ENCODE measurements at places on chromosomes 4 and X.

DNA sequence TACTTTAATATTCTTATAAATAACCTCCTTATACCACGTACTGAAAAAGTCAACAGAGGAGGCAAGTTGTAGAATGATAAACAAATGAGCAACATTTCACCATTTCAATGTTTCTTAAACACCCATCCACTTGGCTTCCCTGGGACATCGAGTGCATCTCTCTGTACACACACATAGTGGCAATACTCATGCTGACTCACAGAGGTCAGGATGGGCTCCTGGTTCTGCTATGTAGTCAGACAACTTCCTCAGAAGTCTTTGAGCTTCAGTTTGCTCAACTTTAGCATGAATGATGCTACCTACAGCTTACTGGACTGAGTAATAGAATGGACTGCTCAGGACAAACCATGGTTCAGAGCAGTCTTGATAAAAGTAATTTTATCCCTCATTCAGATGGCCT lies 56.9 kb downstream of the MAD2L1 start:
- no peak for DNase-seq

DNA sequence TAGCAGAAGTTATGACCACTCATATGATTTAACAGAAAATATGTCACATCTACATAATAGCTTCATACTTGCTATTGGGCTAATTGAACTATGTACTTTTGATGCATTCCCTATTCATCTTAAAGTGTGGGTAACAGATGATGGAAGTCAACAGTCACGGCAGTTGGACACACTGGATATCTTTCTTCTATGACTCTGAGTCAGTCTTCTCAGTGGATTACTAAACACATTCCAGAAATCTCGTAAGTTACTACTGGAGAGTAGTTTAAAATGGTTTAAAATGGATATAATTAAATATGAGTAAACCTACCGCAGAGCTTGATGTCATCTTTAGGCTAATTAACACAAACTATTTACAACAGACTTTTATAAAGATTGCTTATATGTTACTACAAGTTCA lies 30.1 kb upstream of the CFAP299 start:
- DNase-seq: no peak

- no peak for DNase-seq
These were observed 143.3 kb upstream of the KCNIP4 start for GRCh38 chr4:22091906-22092305.

GRCh38 chr4:52317361-52317879 lies 266.3 kb downstream of the SPATA18 start:
- no peak for DNase-seq

- no peak for DNase-seq
These were observed 72.6 kb upstream of the PTPN13 start for GRCh38 chr4:86521373-86521969.

- no peak for DNase-seq
These were observed 43.1 kb downstream of the ZGRF1 start for GRCh38 chr4:112593438-112594133.

DNA sequence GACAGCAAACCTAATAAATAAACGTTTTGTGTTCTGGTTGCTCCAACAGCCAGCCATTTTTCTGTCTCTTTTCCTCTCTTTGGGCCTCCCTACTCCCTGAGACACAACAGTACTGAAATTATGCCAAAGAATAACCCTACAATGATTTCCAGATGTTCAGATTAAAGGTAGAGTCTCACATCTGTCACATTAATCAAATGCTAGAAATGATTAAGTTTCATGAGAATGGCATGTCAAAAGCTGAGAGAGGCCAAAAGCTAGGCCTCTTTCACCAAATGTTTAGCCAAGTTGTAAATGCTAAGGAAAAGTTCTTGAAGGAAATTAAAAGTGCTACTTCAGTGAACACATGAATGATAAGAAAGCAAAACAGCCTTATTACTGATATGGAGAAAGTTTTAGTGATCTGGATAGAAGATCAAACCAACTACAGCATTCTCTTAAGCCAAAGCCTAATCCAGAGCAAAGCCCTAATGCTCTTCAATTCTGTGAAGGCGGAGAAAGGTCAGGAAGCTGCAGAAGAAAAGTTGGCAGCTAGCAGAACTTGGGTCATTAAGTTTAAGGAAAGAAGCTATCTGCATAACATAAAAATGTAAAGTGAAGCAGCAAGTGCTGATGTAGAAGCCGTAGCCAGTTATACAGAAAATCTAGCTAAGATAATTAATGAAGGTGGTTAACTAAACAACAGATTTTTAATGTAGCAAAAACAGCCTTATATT lies 182.1 kb upstream of the NUDT6 start:
- DNase-seq: no peak

DNA sequence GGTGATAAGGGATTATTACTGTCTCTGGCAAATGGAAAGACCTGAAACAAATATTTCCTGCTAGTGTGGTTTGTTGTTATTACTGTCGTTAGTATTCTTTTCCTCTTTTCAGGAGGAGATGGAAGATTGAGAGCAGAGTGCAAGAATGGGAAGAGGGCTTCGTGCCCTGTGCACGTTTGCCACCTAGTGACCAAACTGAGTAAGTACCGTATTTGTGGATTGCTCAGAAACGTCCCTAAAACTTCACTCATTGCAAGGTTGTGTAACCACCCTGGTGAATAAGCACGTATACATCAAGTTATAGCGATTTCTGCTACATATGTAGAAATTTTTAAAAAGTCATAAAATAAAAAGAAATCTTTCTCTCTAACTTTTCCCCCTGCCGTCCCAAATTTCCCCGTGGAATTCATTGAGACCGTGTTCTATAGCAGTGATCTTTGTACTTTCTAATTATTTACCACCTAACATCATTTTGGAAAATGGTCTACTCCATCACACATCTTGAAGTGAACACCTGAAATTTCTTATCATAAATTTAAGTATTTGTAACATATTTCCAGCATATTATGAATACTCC lies 24.3 kb downstream of the LINC00632 start:
- no peak for DNase-seq

GRCh38 chrX:107710617-107711391 lies 64.8 kb downstream of the TSC22D3 start:
- peak; percentile 16 for DNase-seq

- DNase-seq: no peak
These were observed 29.1 kb downstream of the SPARCL1 start for GRCh38 chr4:87500092-87500462.

GRCh38 chr4:177051473-177052060 lies 258.1 kb upstream of the NEIL3 start:
- no peak for DNase-seq

GRCh38 chrX:49701323-49701722 lies 5.5 kb upstream of the PAGE1 start:
- no peak for DNase-seq

GRCh38 chrX:10582215-10582733 lies 38.1 kb downstream of the MID1 start:
- DNase-seq: no peak

- no peak for DNase-seq
These were observed 43.7 kb downstream of the DDX60 start for GRCh38 chr4:168274871-168275270.

GRCh38 chr4:24453951-24454350 lies 130.4 kb downstream of the DHX15 start:
- DNase-seq: no peak

- DNase-seq: no peak
These were observed 23.7 kb upstream of the LRAT start for GRCh38 chr4:154720123-154720522.

- no peak for DNase-seq
These were observed 326.6 kb upstream of the ATOH1 start for GRCh38 chr4:93501946-93502345.

GRCh38 chrX:120453985-120454384 lies 15.1 kb downstream of the LAMP2 start:
- no peak for DNase-seq

DNA sequence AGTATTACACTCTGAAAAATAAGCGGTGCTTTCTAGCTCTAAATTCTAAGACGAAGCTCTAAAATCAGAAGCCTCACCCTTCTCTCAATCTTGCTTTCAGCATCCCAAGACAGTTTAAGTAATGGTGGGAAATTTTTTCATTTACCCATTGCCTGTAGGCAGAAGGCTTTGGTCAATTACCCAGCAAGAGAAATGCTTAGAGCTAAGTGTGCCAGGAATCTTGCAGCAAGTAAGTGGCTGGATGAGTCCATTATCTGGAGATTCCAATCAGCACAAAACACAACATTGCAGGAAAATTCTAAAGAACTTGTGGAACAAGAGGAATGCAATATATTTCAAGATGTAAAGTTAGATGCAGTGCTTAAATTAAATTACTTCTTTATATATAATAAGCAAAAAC lies 28.4 kb downstream of the USP26 start:
- no peak for DNase-seq

- DNase-seq: no peak
These were observed 48.6 kb downstream of the BMPR1B start for GRCh38 chr4:94806376-94806775.

- DNase-seq: no peak
These were observed 61.2 kb upstream of the HMX1 start for GRCh38 chr4:8932884-8933283.

DNA sequence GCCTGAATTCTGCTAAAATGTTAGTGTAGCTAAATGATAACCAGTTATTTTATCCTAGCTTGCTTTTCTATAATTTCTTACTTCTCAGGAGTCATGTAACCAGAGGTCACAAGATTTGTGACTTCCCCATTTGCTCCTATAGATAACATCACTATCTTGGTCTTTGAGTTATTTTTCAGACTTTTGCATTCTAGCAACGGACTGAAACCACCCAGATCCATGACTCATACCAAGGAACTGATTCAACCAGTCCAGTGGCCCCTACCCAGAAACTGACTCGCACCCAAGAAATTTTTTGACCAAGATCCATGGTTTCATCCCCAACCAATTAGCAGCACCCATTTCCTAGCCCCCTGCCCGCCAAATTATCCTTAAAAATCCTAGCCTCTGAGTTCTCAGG lies 50.0 kb downstream of the IQCM start:
- DNase-seq: no peak

GRCh38 chr4:6617246-6617645 lies 23.2 kb upstream of the MRFAP1 start:
- DNase-seq: no peak

DNA sequence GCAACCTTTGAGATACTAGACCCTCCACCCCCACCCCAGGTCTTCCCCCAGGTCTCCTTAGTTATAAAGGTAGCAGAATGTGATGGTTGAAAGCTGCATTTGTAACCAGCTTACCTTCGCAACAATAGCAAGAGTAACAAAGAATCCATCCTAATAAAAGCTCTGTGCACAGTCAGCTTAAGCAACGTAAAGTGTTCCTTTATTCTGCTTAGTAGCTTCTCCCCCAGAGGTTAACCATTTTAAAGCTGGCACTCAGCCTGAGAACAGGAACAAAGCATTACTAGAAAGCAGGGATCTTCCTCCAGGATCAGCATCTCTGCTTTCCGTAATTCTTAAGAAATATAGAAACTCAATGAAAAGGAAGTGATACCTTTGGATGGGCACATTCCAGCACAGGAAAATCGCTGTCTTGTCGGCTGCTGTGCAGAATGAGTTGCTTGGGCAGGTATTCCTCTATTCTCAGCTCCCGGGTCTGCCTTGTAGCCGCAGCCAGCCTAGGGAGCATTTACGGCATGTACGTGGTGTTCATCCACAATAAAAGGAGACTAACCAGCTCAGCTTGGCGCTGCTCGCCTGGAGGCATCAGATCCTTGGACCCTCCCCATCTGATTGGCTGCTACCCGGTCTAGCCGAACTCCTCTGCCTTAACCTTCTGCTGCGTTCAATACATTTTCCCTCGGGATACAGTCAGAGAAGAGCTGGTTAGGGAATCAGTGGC lies 113.0 kb upstream of the TLR3 start:
- DNase-seq: no peak

GRCh38 chr4:83323136-83323535 lies 11.5 kb downstream of the HPSE start:
- DNase-seq: no peak

GRCh38 chrX:36961590-36961989 lies 46.6 kb upstream of the FAM47C start:
- DNase-seq: no peak

GRCh38 chr4:86416081-86416480 lies 56.2 kb upstream of the MAPK10 start:
- DNase-seq: no peak

DNA sequence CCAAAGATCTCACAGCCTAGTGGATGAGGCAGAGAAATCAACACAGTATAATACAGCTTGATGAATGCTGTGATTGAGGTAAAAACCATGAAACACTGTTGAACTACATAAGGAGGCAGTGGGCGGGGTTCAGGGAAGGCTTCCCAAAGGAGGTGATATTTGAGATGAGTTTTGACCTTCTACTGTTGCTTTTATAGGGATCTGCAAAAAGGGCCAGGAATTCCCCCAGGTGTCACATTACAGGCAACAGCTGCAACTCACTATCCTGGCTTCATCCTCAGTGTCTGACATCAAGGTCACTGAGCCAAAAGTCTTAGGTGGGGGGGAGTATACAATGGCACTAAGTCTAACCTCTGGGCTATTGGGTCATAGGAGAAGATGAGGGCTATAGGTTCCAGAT lies 185.7 kb upstream of the NRK start:
- no peak for DNase-seq

DNA sequence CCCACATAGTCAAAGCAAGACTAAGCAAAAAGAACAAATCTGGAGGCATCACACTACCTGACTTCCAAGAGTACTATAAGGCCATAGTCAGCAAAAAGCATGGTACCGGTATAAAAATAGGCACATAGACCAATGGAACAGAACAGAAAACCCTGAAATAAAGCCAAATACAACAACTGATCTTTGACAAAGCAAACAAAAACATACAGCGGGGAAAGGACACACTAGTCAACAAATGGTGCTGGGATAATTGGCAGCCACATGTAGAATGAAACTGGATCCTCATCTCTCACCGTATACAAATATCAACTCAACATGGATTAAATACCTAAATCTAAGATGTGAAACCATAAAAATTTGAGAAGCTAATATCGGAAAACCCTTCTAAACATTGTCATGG lies 819.3 kb upstream of the FRG1 start:
- DNase-seq: no peak

DNA sequence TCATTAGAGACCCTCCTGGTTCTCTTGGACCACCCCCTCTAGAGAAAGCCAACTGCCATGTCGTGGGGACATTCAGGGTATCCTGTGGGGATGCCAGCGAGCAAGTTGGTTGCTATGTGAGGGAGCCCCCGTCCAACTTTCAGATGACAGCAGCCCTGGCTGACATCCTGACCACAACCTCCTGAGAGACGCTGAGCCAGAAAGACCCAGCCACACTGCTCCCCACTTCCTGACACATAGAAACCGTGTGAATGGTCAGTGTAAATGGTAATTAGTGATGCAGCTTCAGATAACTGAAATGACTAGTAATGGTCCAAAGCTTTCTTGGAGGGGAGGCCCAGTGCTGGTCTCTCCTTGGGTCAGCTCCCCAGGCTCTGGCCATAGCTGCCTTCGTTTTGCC lies 10.8 kb downstream of the CLCN4 start:
- no peak for DNase-seq

GRCh38 chrX:63525491-63525890 lies 174.4 kb upstream of the SPIN4 start:
- DNase-seq: no peak

- no peak for DNase-seq
These were observed 60.4 kb downstream of the PCDH18 start for GRCh38 chr4:137471895-137472294.

Measured in stimulated activated CD4-positive, alpha-beta T cell treated with anti-CD3 and anti-CD28 coated beads, Interleukin-1b, Interleukin-23, amount 100 ng/mL, for 1 hour (primary cell).